CD14-positive monocyte (primary cell): ENCODE measurements at places on chromosomes 12 and 14.

DNA sequence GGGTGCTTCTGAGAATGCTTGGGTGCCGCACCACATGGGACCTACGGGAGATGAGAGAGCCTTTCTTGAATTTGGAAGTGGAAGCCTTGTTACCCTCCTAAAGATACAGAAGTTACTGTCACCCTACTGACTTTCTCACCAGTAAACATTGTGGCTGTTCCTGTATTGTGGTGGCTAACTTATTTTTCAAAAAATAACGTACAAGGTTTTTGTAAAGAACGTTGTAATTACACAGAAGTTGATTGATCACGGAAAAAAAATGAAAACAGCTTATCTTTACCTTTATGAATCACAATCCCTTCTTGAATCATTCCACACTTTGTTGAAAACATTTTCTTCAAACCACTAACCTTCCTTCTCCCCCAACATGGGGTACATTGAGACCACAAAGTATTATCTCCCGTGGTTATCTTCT lies 22.0 kb upstream of the PPFIBP1 start:
- no peak for DNase-seq

DNA sequence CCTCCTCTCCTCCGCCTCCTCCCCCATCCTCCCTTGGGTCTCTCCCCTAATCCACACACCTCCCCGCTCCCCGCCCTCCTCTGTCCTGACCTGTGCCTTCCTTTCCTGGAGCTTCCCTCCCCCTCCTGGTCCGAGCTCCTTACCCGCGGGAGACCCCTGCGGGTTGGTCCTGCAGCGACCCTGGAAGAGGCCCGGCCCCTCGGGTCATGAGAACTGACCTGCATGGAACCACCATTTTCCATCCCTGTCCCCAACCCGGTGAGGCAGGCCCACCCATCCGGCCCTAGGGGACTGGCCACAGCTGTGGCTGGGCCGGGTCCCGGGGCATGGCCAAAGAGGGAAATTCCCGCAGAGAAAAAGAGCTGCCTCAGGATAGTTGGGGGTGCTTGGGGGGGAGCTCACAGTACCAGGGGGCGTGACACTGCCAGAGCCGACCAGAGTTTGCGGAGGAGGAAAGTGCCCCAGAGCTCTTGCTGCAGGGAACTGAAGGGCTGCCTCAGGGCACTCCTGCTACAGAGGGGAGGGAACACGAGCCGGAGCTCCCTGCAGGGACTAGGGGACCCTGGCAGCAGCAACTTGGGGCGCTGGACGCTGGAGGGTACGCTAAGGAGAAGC lies 613 bp downstream of the ARHGEF40 start:
- peak; percentile 41 for DNase-seq

GRCh38 chr12:82351390-82351789 lies 6.8 kb downstream of the CCDC59 start:
- DNase-seq, result no peak

GRCh38 chr14:52895000-52895399 lies 55.9 kb downstream of the FERMT2 start:
- DNase-seq, result no peak

- DNase-seq, result no peak
These were observed 191.4 kb upstream of the BCL2L14 start for GRCh38 chr12:11879306-11879705.

GRCh38 chr14:103022685-103023044 lies 34.7 kb downstream of the CDC42BPB start:
- no peak for DNase-seq

GRCh38 chr14:99872786-99873440 lies 79.7 kb downstream of the EML1 start:
- no peak for DNase-seq

- DNase-seq, result peak; percentile 59
These were observed 12.2 kb upstream of the SPTB start for GRCh38 chr14:64891839-64892375.

DNA sequence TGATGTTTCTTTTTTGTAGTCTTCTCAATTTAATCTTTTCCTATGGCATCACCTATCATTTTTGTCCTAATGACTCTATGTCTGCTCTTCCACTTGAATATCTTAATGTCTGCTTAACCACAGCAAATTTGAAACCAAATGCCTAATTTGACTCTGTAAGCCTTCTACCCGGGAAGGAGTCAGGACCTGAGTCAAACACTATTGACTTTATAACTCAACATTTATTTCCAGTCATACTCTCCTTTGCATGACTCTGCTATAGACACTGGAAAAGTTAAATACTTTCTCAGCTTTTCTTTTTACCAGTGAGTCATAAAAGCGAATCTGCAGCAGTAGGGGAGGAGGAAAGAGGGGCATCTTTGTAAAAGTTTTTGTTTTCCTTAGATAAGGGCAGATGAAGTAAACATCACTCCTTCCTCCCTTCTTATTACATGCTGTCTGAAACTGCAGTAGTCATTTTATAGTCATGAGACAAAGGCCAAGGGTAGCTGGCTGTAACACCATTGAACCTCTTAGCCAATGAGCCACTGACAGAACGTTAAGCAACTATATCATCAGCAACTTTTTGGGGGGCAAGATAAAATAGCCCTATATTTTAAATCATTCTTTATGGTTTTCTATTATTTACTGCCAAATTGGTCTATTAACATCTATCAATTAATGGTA lies 179.3 kb downstream of the MIPOL1 start:
- no peak for DNase-seq

DNA sequence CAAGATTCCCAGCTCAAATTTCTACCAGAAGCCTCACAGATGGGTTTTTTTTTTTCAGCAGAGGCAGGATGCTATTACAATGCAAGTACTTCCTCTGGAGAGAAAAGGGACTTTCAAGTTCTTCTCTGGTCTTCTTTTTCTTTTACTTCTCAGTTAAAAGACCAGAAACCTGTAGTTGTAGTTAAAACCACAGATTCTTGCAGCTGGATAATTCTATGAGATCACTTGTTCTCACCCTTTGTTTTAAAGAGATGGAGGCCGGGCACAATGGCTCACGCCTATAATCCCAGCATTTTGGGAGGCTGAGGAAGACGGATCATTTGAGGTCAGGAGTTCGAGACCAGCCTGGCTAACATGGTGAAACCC lies 47.6 kb upstream of the OVCH1 start:
- no peak for DNase-seq

DNA sequence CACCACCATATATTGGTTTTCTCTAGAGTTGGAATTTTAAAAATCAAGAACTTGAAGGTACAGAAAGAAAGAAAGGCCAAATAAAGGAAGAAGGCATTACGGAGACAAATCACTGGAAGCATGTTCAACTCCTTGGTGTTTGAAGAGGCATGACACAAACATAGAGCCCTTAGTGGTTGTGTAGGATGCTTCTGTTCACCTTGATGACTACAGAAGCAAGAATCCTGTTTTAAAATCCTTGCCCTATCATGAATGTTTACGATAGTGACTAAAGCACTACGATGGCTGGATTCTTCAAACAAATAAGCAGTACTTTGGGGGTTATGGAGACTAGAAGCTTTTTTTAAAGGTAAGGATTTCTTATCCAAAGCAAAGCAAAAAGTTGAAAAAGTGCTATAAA lies 10.3 kb upstream of the ISM2 start:
- DNase-seq, result no peak

DNA sequence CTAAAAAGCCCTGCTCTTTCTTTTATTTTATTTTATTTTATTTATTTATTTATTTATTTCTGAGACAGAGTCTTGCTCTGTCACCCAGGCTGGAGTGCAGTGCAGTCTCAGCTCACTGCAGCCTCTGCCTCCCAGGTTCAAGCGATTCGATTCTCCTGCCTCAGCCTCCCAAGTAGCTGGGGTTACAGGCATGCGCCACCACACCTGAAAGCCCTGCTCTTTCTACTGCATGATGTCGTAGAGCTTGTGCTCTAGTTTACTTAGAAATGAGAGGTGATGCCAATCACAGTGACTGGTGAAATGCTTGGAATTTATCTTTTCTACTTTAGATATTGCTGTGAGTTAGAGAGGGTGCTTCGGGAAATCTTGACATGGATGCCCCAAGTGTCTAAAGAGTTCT lies 54.5 kb downstream of the DAD1 start:
- DNase-seq, result no peak

GRCh38 chr14:105065280-105066228 lies at the start of gene GPR132:
TSS of gene GPR132 (minus strand) at chr14:105065430. CDS start at chr14:105055420, 10,010 bp downstream.
- peak; percentile 100 for DNase-seq

- DNase-seq, result no peak
These were observed 49.2 kb upstream of the SGPP1 start for GRCh38 chr14:63777024-63777423.

GRCh38 chr12:53974084-53975063 lies at the start of gene HOTAIR:
TSS of gene HOTAIR (minus strand) at chr12:53974954.
- peak; percentile 23 for DNase-seq

DNA sequence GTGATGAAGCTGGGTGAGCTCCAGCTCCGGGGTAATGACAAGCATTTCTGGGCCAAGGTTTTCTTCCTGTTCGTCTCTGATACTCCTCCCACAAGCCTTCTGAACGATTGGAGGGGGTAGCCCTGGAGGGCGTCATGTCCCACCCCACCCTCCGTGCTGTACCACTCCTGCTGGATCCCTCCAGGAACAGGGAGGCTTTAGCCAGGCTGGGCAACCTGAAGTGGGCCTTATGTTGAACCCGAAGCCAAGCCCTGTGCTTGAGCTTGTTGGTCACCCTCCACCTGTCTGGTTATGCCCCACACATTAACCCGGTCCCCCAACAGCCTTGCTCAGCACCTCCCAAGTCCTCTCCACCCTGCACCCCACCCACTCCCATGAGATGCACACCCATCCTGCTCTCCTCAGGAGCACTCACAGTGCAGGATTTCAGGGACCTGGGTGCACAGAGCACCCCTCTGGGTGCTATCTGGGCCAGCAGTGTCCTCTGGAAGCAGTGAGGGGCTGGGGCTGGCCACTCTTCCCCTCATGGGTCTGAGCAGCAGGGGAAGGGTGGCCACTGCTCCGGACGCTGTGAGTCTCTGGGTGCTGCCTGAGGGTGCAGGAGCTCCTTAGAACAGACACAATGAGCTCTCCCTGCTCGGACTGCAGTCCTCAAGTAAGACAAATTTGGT lies 6.8 kb upstream of the KRT83 start:
- DNase-seq, result no peak

DNA sequence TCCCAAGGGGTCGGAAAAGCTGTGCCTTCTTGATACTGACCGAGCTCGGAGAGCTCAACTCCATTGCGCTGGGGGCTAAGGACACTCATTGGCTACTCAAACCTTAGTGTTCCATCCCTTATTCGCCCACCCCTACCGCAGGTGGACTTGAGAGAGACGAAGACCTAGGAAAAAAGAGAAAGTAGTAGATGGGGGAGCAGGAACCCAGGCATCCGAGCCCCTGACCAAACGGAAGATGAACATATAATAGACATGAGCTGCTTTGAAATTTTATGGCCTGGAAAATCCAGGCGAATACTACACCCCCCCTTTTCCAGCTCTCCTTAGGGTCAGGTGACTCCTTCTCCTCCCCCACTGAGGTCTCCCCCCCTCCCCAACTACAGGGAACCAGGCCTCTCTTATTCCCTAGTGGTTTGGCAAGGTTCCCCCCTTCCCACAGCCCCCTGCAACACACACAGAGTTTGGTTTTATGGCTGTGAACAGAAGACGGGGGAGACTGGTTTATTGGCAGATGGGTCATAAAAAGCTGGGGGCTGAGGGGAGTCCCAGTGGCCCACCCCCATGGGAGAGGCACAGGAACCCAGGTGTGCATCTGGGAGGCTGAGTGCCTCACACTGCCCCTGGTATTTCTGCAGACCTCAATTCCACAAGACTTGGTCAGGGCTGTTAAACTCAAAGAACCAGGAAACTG lies 1.6 kb downstream of the GDF11 start:
- no peak for DNase-seq

GRCh38 chr12:4114986-4115385 lies 158.6 kb upstream of the CCND2 start:
- DNase-seq, result no peak

DNA sequence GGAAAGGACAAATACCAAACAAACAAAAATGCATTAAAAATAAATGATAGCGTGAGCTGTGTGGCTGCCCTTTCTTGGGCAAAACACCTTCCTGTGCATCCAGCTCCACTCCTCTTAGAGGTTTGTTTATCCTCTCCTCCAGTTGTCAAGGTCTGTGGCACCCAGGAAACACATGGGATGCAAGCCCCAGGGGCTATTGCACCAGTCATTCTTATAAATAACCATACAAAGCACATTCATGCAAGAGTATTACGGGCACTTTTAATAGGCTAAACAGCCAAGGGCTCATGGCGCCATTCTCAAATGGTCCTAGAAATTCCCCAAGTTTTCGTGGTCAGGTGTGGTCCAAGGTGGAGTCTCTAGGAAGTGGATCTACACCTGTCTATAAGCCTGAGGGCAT lies 257.0 kb downstream of the DPF3 start:
- no peak for DNase-seq

DNA sequence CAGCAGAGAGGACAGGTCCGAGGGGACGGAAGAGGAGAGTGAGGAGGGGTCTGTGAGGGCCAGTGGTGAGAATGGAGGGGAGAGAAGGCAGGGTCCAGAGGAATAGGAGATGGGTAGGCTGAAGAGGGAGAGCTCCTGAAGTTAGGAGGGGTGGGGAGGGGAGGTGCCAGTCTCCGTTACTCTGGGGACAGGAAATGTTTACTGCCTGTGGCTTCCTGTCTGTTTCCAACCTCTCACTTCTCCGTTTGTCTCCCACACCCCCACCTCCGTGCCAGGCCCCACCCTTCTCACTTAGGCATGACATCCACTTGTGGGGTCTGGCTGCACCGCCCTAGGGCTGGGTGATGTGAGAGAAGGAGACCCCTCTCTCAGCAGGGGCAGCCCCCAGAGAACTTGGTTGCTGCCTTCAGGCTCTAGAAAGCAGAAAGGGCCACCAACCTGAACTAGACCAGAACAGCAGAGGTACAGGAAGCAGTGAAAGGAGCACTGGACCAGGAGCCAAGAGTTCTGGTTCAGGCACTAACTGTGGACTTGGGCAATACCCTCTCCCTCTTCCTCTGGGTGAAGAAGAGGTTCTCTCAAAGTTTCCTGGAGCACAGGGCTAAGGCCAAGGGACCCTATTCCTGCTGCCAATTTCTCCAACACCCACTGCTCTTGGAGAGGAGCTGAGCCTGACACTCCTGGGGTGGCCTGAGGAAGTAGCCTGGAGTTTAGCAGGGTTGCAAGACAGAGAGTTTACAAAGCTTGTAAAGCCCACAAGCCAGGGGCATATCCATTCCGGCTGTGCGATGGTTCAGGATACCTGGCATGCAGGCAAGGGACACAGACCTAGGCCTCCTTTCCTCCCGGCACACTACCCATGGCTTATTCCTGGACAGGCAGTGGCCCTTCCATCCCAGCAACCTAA lies 5.5 kb downstream of the ITGA5 start:
- DNase-seq, result peak; percentile 76

DNA sequence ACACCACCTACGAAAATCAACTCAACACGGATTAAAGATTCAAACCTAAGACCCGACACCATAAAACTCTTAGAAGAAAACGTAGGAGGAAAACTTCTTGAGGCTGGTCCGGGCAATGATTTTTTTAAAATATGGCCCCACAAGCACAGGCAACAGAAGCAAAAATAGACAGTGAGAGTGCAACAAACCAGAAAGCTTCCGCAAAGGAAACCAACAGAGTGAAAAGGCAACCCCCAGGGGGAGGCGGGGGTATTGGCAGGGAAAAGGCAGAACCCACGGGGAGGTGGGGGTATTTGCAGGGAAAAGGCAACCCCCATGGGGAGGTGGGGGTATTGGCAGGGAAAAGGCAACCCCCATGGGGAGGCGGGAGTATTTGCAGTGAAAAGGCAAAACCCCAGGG lies 20.5 kb upstream of the FBRSL1 start:
- no peak for DNase-seq

- DNase-seq, result no peak
These were observed 59.9 kb downstream of the TTLL5 start for GRCh38 chr14:75720842-75721498.
